ENCODE measurements at places on chromosomes 12 and 14.

DNA sequence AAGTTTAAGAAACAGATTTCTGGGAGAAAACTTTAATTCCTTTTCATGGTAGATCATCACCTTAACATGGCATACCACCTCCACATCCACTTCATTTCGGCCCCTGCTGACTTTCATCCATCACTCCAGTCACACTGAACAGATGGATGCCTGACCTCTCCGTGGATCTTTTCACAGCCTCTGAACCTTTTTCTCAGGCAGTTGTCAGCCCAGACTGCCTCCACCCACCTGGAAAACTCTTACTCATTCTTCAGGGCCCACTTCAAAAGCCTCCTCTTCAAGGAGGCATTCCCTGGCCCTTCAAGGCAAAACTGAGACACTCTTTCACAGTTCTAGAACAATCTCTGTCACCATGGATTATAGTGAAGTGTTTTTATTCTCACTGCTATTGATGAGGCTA, 52.9 kb downstream of the GXYLT1 start:
- no peak for DNase-seq

DNA sequence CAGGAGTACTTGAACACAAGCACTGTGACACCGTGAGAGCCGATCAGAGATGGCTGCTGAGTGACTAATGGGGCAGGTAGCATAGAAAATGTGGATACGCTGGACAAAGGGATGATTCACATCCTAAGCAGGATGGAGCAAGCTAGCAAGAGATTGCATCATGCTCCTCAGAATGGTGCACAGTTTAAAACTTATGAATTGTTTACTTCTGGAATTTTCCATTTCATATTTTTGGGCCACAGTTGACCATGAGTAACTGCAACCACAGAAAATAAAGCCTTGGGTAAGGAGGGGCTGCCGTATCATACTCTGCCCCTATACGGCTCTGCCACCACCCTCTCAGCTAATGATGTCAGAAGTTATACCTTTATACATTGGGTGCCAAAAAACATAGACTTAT, 23.3 kb upstream of the MARK3 start:
- no peak for DNase-seq

GRCh38 chr14:92945959-92946846, 23.3 kb downstream of the CHGA start:
- DNase-seq, result peak; percentile 75

DNA sequence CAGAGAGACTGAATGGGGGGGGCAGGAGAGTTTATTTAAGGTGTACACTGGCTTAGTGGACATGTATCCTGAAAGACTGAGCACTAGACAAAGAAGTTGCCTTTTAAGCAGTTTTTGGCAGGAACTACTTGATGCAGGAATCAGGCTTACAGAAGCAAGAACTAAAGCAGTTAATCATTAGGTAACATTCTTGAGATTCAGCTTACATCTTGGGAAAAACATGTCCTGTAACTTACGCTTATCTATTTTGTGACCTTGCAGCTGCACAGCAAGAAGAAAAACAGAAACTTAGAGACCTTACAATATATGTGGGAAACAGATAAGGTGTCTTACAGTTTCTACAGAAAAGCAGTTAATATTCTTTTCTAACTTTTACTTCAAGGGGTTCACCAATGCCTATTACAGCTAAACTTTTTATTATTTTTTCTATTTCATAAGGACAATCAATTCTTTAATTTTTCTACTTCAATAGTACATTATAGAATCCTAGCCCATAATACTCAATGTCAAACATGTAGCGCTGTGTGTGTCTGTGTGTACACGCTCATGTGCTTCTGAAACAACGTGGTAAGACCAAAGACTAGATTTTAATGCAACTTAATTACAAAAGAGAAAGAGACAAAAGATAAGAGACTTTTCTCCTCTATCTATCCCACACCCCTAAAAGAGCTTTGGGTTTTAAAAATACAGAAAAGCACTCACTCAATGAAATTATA, 276.9 kb downstream of the PRKD1 start:
- no peak for DNase-seq

GRCh38 chr12:131116468-131117117, 162.9 kb downstream of the ADGRD1 start:
- DNase-seq, result peak; percentile 55

DNA sequence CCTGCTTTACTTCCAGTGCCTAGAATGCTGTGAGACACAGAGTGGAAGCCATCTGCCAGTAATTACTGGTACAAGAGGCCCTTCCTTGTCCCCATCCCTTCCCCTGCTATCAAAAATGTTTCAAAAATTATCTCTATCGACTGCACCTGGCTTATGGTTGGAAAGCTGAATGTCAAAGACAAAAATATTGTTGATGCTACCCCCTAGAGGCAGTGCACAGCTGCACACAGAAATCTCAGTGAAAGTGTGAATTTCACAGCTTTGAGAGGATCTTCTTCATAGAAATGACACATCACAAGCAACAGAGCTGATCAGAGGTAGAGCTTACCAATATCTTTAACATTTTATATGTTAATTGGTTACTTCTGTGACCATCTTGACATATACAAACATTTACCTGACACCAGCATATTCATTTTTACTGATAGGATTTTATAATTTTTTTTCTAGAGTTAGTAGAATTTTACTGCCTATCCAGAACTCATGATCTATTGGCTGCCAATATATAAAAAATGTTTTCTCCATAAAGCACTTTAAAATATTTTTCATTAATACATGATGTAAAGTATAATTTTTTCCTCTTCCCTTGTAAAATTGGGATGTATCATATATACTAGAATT, 138.0 kb downstream of the AACS start:
- DNase-seq, result no peak

DNA sequence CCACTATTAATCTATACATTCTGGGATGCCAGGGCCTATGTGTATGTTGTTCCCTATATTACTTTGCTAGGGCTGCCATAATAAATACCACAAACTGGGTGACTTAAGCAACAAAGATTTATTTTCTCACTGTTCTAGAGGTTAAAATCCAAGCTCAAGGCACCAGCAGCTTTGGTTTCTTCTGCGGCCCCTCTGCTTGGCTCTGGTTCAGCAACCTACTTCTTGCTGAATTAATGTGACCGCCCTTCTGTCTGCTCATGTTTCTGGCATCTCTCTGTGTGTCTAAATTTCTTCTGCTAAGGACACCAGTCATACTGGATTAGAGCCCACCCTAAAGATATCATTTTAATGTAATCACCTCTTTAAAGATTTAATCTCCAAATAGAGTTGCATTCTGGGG, 84.7 kb downstream of the ZNF664 start:
- DNase-seq, result no peak

DNA sequence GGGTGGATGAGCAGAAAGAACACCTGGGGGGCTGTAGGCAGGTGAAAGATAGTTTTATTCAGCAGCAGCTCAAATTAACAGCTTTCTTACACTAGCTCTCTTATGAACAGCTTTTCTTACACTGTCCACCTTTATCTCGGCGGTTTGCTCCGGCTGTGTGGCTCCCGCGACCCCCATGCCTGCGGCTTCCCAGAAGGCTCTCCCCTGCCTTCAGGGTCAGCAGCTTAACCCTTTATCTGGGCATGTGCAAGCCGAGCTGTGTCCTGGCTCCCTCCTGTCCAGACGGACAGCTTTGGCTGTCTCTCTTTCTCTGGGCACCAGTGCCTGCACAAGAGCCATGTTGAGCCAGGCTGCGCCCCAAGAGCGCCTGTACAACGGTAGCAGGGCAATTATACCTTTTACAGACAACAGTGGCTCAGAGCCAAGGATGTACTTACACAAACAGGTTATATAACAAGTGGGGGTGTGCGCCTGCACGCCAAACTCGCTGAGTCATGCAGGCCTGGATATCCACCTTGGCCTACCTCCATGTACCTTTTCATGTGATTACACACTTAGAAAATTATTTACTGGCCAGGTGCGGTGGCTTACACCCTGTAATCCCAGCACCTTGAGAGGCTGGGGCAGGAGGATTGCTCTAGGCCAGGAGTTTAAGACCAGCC, 28.5 kb upstream of the KLHL42 start:
- DNase-seq, result no peak

- no peak for DNase-seq
Measured at GRCh38 chr12:132497514-132498405, 7.8 kb downstream of the FBRSL1 start.

DNA sequence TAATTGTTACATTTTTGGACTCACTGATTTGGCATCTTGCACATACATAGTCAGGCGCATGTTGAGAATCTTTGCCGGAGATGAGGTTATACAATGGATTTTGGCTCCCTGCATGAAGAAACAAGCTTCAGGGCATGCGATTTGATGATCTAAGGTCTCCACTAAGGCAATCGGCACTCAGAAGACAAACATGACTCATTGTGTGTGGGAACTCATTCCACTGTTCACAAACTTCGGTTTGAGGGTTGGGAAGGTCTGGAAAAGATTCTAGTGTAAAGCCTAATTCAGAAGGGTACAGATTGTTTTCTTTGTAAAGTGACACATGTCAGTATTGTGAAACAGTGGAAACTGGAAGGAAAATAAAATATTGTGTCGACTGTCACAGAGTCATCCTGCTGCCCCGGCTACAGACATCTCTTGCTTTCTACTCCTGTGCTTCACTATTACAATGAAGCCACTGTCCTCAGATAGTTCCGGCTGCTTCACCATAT, 192.6 kb upstream of the HMGA2 start:
- no peak for DNase-seq

DNA sequence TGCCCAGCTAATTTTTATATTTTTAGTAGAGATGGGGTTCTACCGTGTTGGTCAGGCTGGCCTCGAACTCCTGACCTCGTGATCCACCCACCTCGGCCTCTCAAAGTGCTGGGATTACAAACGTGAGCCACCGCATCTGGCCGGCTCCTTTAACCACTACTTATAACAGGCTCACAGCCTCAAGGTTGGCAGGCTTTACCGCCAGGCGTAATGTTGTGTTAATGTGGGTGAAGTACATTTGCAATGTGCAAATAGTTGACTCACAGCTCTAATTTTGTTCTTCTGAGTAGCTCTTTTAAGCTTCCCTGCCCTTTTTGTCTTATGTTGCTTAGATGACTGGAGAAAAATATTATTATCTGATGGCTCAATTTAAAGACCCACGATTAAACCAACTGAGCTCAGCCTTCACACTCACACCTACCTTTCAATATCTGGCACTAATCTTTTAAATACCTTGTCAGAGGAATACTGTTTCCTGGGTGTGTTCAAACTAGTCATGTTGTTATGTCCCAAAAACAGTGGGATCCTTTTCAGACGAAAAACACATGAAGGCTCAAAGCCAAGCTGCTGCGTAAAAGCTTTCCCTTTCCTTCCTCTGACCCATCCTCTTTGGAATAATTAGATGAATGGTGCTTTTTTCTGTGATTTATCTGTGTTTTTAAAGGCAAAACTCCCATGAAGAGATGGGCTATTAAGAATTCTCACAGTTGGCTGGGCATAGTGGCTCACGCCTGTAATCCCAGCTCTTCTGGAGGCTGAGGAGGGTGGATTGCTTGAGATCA, 57.2 kb upstream of the USP44 start:
- DNase-seq, result no peak

- DNase-seq, result no peak
Measured at GRCh38 chr12:97375310-97375709, 87.3 kb upstream of the RMST start.

DNA sequence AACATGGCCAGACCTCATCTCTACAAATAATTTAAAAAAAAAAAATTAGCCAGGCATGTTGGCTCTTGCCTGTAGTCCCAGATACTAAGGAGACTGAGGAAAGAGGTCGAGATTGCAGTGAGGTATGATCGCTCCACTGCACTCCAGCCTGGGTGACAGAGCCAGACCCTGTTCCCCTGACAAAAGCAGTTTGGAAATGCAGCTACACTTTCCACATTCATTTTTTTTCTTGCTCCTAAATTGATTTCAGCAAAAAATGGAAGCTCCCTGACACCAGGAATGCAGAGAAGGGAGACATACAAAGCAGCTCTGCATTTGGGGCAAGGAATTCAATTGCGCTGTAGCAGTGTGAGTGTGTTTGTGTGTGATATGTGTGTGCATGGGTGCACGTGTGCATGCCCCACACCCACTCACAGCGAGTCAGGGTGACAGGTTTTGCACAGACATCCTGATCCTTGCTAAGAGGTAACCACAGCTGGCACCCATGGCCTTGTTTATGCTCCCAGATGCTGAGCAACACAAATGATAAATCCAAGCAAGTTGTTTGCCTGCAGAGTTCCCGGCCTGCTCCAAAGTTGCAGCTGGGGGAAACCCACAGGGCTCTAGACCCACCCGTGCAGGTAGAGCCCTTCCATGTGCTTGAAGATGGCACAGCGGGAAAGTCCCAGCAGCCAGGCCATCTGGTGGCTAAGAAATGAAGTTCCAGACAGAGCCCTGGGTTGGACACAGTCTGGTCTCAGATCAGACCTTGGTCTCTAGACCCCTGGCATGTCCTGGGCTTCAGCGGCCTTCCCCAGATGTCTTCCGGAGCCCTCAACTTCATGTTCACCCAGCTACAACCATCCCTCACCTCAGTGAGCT, 25.9 kb upstream of the BDKRB2 start:
- no peak for DNase-seq

DNA sequence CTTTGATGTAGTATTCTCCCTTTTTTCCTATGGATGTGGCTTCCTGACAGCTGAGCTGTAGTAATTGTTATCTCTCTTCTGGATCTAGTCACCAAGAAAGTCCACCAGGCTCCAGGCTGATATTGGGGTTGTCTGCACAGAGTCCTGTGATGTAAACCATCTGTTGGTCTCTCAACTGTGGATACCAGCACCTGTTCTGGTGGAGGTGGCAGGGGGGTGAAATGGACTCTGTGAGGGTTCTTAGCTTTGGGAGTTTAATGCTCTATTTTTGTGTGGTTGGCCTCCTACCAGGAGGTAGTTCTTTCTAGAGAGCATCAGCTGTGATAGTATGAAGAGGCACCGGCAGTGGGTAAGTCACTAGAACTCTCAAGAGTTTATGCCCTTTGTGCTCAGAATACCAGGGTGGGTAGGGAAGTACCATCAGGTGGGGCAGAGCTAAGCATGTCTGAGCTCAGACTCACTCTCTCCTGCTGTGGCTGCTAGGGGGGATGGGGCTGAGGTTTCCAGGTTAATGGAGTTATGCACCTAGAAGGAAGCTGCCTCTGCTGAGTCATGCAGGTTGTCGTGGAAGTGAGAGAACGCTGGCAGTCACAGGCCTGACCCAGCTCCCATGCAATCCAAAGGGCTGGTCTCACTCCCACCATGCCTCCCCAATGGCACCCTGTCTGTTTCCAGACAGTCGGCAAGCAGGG, 3.0 kb upstream of the TAS2R14 start:
- no peak for DNase-seq

DNA sequence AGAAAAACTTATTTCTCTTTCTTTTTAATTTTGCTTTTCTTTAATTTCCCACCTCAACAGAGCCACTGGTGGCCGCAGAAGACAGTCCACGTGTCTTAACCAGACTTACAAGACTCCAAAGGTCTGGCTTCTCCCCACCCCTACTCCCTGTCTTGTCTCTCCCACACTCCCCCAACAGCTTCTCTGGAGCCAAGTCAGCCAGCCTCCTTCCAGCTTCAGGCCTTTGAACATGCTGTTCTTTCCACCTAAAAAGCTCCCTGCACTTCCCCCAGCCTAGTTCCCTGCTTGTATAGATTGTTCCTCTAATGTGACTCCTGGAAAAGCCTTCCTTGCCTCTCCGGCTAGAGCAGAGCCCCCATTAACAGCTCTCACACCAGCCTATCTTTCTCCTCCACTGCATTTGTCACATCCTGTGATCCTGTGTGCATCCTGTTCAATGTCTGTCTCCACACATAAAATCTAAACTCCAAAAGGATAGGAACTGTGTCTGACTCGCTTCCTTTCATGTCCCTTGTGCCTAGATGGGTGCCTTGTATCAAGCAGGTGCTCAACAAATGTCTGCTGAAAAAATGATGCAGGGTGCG, 7.8 kb upstream of the DYNLL1 start:
- DNase-seq, result peak; percentile 84

- no peak for DNase-seq
Measured at GRCh38 chr14:34161351-34162082, 210.6 kb upstream of the EGLN3 start.

GRCh38 chr12:111040690-111041089, 120.3 kb upstream of the MYL2 start:
- no peak for DNase-seq
